ENCODE measurements at places on chromosomes 3 and 15.

- DNase-seq: no peak
Measured at GRCh38 chr3:151644020-151644620, 89.6 kb upstream of the AADACL2 start.

DNA sequence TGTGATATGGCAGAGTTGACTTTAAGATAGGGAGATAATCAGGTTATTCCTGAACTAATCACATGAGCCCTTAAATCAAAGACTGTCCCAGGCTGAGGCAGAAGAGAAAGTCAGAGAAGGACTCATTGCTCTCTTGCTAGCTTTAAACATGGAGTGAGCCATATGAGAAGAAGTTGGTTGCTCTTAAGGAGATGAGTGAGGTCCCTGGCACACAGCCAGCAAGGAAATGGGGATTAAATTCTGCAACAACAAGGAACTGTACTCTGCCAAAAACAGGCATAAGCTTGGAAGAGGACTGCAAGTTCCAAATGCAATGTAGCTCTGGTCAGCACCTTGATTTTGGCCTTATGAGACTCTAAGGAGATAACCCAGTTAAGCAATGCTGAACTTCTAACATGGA lies 457.0 kb downstream of the PLOD2 start:
- DNase-seq: no peak

DNA sequence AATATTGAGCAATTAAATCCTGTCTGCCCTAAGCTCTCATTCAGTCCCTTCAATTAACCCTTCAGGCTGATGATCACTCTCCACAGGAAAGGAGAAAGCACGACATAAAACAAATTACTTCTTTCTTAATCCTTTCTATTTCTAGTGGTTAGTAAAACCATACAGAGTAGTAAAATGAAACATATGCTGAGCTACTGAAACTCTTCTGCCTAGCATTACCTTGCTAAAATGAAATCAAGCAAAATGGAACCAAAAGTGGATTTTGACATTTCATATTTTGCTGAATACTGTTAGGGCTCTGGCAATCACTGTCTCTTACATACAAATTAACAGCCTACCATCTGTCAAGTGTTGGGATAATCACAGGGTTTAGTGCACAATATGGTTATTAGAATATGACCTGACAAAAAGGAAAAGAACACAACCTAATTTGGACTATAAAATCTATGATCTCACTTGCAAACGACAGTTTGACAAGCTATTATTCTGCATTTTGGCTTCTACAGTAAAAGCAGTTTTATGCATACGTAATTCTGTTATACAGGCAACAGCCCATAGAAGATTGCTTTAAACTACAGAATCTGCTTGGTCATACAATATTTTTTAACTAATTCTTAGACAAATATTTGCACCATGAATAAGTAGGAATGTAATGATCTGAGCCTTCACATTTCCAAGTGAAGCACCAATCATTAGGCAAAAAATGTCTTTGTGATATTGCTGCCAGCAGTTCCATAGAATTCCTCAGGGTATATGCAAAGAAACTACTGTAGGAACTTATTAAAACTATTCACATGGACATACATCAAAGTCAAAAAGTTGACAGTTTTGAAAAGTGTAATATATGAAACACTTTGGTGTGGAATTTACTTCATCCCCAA lies 105.0 kb downstream of the FHIT start:
- no peak for DNase-seq

GRCh38 chr3:53384465-53385423 lies 37.4 kb upstream of the DCP1A start:
- no peak for DNase-seq

GRCh38 chr15:69530991-69531664 lies 78.5 kb downstream of the RPLP1 start:
- no peak for DNase-seq

GRCh38 chr15:77186594-77187011 lies 115.7 kb upstream of the TSPAN3 start:
- no peak for DNase-seq

DNA sequence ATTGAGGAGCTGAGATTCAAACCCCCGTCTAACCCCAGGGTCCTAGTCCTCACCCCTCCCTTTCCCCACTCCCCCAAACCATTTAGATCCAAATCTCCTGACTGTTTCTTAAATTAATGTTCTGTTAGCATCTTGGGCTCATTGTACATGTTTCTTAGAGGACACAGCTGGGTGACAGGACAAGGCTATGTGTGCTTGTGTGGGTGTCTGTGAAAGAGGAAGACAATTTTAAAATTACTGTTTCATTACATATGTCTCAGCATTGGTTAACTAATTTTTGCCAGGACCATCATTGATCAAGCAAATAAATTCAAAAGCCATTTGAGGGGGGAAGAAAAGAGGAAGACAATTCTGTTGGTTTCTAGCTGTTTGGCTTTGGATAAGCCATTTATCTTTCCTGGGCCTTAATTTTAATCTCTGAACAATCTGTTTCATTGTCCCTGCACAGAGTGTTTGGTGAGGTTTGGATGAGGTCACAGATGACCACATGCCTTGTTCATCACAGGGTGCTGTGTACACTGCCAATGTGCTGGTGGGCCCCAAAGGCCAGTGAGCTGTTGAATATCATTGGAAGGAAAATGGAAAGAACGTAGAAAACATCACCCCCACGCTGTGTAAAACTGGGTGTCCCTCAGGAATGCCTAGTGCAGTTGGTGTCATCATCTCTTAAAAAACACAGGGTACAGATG lies 51.9 kb downstream of the RPLP1 start:
- DNase-seq: no peak

DNA sequence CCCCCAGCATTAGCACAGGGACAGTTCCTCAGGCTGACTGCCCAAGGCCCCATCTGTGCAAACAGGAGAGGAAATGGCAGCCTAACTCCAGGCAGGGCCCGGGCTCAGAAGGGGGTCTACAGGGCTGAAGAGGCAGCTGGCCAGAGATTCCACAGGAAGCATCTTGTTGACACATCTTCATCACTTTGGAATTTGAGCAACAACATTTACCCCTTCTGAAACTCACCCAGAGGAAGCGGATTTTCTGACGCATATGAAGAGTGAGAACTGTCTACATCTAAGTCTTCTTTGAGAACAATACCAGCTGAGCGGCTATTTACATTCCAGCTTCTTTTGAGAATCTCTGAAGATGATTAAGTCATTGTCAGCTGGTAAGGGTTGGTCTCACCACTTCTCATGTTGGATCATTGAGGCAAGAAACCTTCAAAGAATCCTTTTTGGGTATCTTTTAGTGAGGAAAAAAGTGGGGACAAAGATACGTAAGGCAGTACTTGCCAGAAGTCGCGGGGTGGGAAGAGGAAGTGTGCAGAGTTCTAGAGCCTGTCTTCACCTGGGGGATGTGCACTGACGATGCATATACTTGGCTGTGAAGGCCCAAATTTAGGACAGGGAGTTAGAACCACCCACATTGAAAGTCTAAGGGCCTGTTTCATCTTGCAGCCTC lies 25.4 kb upstream of the SRP14 start:
- DNase-seq: no peak

DNA sequence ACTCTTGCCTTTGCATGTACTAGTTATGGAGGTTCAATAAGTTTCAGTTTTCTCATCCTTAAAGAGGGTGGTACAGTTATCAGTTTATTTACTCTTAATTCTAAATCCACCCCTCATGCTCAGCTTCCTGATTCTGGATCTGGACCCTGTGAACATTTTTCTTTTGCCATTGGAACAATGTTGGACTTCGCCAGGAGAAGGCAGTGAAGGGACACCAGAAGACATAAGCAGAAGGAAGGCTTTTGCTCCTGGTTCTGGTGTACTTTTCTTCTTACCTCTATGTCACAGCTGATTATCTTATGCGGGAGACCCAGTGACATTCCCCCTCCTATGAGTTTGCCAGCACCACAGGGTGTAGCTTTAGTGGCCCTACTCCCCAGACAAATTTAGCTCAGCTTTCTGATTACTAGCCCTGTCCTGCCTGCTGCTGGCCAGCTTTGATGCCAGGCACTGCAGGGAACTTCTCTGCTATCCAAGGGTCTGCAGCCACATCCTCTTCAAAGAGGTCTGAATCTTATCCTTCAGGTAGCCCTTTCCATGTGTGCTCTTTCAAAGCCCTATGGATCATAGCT lies 466.3 kb upstream of the EPHA3 start:
- DNase-seq: no peak

- DNase-seq: no peak
Measured at GRCh38 chr3:42902257-42902656, 3.7 kb upstream of the ZNF662 start.

- no peak for DNase-seq
Measured at GRCh38 chr15:85354461-85354860, 25.9 kb upstream of the AKAP13 start.

- DNase-seq: no peak
Measured at GRCh38 chr3:65808407-65808806, 230.3 kb downstream of the MAGI1 start.

GRCh38 chr3:159796744-159797143 lies 191.9 kb upstream of the IL12A start:
- no peak for DNase-seq

- DNase-seq: no peak
Measured at GRCh38 chr3:188194332-188194731, 40.4 kb downstream of the LPP start.

- DNase-seq: no peak
Measured at GRCh38 chr3:76942101-76942500, 97.8 kb upstream of the ROBO2 start.

DNA sequence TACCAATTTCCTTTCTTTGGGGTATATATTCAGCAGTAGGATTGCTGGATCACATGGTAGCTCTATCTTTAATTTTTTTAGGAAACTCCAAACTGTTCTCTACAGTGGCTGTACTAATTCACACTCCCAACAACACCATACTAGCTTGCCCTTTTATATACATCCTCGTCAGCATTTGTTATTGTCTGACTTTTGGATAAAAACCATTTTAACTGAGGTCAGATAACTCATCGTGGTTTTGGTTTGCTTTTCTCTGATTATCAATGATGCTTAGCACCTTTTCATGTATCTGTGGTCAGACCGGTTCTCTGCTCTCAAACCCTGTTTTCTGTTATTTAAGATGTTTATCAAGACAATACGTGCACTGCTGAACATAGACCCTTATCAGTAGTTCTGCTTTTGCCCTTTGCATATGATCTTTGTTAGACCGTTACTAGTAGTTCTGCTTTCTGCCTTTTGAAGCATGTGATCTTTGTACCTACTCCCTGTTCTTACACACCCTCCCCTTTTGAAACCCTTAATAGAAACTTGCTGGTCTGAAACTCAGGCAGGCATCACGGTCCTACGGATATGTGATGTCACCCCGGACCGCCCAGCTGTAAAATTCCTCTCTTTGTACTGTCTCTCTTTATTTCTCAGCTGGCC lies 474.3 kb downstream of the RSL24D1 start:
- DNase-seq: no peak

DNA sequence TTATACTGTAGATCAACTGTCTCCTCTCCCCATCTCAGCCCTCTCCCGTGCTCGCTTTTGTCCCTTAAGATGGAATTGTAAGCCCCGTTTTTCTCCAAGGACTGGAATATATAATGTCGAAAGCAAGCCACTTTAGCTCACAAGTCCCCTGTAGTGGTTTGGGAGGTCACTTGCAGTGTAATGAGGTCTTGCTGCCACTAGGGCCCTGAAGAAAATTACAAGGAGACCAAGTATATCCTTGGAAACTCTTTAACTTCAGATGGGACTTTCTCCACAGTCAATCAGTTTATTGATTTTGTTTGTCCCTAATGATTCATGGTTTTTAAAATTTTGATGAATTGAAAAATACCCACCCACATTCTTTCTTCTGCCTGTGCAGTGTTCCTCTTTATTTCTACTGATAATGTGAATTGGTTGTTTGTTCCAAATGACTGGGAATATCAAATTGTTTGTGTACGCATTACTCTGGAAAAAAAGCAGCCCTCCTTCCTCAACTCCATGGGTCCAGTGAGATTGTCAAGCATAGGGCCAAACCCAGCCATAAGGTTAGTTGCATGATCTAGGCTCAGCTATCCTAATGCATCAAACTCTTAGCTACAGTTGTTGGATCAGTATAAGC lies 294.8 kb downstream of the MCTP2 start:
- no peak for DNase-seq

DNA sequence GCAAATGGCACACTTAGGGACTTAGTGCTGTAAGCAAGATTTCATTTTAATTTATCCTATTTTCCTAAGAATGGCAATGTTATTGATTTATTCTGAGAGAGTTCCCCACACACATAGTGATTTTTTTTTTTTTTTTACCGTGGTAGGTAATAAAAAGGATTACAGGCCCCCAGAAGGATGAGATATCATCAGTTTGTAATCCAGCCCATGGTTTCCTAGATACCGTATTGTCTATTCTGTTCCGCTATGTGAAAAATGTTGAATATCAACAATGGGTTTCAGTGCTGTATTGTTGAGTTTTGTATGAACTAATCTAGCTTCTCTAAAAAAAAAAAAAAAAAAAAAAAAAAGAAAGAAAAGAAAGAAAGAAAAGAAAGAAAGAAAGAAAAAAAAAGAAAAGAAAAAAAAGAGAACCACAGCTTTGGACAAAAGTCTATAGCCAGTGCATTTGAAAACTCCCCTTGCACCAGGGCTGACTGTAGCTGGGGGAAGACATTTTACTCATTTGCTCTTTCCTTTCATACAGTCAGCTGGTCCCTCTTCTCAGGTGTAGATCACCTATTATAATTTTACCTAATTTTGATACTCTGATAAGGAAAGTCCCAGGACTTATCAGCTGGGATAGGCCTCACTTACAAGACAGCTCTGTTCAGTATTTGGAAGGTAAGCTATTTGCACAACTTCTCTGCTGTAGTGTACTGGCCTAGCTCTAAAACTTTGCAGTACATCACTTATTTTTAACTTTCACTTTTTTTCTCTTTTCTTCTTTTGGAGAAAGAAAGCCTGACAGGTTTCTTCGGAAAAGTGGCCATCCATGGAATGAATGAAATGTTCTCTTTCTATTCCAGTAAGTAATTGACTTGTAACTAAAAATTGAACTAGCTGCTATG lies 101.4 kb upstream of the SOX2 start:
- DNase-seq: no peak

- DNase-seq: no peak
Measured at GRCh38 chr15:77020348-77021087, 25.6 kb downstream of the PSTPIP1 start.

GRCh38 chr3:113268311-113268710 lies 57.0 kb downstream of the BOC start:
- DNase-seq: no peak

DNA sequence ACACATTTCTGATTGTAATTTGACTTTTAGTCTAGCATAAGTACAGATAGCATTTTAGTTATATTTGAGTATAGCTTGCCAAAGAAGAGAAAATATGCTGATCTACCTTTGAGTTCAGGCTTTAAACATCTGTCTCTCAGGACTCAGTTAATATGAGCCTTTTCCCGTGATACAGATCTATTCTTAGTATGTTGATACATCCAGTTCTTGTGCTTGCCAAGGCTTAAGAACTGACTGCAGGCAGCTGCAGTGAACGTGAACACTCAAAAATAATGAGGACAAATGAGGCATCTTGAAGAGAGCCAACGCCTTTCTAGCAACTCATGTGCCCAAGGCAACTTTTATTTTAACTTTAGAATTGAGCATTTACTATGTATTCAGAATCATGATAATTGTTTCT lies 325.5 kb downstream of the SI start:
- DNase-seq: no peak

DNA sequence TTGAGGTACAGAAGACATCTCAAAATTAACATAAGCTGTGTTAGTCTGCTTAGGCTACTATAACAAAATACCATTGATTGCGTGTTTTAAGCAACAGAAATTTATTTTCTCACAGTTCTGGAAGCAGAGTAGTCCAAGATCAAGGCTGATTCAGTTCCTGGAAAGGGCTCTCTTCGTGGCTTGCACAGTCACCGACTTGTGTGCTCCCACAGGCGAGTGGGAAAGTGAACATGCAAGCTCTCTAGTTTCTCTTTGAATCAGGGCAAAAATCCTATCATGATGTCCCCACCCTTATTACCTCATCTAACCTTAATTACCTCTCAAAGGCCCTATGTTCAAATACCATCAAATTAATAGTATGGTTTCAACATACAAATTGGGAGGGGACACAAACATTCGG lies 505.9 kb downstream of the ZIC1 start:
- no peak for DNase-seq
